ENCODE measurements at places on chromosomes 6 and 20.

GRCh38 chr6:159819932-159820640 is 20.0 kb downstream of the PNLDC1 start:
- DNase-seq = no peak

- DNase-seq = no peak
Observed at GRCh38 chr6:76681781-76682180, 609.3 kb upstream of the IMPG1 start.

DNA sequence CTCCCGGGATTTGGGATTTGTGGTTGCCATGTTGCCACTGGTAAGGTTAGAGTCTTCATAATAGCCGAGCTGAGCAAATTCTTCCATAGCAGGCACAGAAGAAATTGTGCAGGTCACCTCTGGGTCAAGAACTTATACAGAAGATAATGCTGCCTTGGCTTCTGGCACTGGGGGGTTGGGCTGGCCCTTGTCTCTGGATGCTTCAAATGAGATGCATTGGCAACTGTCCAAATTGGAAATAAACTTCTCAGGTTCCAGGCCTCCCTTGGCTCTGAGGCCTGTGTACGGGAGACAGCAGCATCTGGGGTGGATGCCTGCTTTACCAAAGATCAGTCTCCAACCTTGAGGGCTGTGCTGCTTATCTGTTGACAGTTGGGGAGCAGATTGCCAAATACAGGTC is 26.2 kb downstream of the MYO6 start:
- DNase-seq = peak; percentile 79

- peak; percentile 88 for DNase-seq
Observed at GRCh38 chr6:150377211-150377781, 8.5 kb downstream of the IYD start.

DNA sequence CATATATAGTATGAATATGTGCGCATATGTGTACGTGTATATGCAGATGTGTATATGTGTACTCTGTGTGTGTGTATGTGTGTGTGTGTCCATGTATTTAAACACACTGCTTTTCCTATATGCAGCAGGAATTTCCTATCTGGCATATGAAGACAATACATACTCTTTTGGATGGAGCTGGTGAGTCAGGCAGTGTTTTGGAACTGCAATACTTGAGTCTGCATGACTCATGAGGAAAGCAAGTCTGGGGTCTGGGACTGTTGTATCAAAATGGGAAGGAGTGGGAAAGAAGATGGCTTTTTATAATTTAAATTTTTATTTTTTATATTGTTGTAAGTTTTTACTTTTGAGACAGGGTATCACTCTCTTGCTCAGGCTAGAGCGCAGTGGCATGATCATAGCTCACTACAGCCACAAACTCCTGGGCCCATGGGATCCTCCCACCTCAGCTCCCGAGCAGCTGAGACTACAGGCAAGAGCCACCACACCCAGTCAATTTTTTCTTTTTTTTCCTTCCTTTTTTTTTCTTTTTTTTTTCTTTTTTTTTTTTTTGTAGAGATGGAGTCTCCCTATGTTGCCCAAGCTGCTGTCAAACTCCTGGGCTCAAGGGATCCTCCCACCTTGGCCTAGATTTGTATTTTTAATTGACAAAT is 72.2 kb downstream of the ATXN1 start:
- no peak for DNase-seq

DNA sequence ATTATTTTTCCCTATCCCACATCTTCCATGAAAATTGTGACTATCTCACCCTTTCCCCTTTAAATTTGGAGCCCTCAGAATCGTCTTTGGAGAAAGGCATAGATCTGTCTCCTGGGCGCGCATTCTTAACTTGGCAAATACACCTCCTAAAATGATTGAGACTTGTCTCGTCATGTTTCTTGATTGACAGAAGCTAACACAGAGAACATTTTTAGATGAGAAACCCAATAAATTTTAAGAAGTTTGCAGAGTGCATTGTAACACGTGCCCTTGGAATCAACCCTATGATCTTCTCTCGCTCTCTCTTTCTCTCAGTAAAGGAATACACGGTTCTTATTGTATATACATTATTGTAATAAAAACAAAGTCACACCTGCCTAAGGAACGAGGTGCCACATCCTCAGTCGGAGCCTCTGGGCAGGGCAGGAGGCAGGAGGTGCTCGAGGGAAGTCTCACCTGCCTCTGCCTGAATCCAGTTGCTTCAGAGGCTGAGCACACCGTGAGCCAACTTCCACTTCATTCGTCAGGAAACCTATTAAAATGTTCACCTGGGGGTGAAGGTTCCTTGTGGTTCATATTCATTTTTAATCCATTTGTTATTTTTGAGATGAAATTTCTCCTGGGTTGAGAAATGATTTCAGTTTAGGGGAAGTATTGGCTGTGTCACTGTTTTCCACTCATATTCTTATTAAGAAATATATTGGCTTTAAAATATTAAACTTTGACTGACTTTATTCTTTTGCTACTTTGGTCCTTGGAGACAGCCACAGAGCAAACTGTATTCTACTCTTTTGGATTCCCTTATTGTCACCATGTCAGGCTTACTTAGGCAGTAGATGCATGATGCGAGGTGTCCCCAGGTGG is 90.5 kb upstream of the THBS2 start:
- no peak for DNase-seq

- DNase-seq = no peak
Observed at GRCh38 chr6:88763160-88763559, 200.3 kb downstream of the RNGTT start.

GRCh38 chr6:33786736-33787135 is 2.2 kb downstream of the LEMD2 start:
- DNase-seq = no peak

GRCh38 chr20:10739134-10739533 is 65.3 kb upstream of the JAG1 start:
- DNase-seq = no peak

DNA sequence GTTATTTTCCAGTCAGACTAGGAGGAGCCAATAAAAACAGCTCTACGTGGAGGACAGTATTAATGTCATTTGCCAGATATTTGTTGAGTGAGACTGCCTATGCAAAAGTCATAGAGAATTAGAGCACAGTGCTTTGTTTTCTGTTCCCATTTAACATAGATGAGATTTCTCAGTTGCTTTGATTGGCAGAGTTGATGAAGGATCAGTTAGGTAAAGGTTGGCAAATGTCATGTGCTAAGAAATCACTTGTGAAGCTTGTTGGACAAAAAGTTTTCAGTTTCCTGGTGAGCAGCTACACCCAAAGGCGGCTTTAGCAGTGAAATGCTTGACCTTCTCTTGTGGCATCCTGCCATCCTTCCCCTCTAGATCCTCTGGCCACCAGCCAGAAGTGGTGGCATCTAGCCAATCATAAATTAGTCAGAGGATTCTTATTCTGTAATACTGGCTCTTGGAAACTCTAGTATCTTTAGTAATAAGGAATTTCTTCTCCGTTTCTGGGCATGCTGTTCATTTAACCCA is 37.0 kb downstream of the BCKDHB start:
- peak; percentile 67 for DNase-seq

DNA sequence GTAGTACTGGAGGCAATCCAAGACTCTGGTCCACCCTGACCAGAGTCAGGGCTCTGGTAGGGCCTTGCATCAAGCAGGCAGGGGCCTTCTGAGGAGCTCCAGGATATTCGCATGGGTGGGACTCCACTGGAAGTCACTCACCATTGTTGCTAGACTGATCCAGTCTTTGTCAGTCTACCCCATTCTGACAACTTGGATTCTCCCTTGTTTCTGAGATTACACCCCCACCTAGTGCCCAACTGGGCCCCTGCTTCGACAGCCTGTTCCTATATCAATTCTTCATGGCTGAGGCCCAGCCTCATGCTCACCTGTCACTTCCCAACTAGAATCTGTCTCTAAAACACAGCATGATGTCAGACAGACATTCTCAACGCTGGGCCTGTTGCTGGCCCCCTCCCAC is 5.2 kb downstream of the SLC35D3 start:
- DNase-seq = no peak

GRCh38 chr6:113909224-113909856 is 52.2 kb downstream of the MARCKS start:
- DNase-seq = peak; percentile 11

DNA sequence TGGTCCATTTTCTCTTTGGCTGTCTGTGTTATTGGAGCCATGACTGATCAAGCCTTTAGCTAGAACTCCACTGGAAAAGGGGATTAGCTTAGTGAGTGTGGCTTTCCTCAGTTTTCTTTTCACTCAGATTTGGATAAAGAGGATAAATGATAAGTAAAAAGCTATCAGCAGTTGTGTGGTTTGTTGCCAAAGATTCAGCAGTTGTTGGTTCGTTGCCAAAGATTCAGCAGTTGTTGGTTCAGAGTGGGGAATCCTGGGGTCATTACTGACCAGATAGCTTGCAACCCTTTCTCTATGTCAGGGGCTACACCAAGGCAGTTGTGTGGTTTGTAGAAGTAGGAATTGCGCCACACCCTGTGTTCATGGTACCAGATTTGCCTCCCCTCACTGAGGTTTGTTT is 107.7 kb upstream of the SCP2D1 start:
- DNase-seq = no peak

- no peak for DNase-seq
Observed at GRCh38 chr6:6033858-6034257, 27.1 kb upstream of the NRN1 start.

GRCh38 chr6:13407709-13408695 is 79.4 kb downstream of the GFOD1 start:
- no peak for DNase-seq

GRCh38 chr20:38277691-38278090 is 17.2 kb upstream of the KIAA1755 start:
- no peak for DNase-seq

- DNase-seq = no peak
Observed at GRCh38 chr6:47414423-47415167, 63.0 kb upstream of the CD2AP start.

DNA sequence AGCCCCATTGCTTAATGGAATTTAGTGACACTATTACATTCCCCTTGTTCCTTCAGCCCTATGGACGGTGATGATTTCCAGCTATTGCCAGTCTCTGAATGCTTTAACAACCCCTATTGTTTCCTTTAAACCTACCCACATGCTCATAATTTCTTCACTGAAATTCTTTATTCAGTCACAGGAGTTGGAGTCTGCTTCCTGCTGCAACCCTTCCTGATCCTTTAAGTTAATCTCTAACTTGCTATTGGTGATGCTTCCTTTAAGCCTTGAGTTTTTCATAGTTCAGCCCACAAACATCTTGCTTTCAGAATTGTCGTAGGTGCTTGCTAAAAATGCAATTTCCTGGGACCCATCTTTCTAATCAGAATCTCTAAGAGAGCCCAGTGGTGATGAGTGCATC is 66.3 kb upstream of the TNFAIP3 start:
- DNase-seq = no peak

DNA sequence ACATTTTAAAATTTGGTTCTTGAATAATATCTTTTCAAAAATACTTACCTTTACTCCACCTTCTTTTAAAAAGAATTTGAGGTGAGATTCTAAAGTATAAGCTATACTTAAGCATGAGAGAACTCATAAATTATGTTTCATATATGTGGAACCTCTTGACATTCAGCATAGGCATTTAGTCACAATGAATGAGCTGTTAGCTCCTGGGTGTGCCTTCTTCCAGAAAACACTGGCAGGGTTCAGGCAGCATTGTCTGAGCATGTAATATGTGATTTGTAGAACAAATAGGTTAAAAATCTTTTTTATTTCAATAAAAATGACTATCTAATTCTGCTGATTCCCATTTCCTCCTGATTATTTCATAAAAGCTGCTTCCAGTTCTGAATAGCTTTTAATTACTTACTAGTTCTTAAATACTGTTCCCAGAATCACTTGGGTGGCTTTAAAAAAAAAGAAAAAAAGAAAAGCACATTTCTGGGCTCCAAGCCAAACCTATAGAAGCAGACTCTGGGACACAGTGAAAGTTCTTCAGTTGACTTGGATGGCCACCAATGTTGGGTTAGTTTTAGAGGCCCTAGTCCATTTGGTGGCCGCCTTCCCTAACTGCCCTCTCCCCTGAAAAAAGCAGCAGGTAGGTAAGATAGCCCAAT is 20.2 kb downstream of the RNF8 start:
- DNase-seq = peak; percentile 10

GRCh38 chr6:36114798-36115408 is 15.4 kb upstream of the MAPK13 start:
- no peak for DNase-seq

DNA sequence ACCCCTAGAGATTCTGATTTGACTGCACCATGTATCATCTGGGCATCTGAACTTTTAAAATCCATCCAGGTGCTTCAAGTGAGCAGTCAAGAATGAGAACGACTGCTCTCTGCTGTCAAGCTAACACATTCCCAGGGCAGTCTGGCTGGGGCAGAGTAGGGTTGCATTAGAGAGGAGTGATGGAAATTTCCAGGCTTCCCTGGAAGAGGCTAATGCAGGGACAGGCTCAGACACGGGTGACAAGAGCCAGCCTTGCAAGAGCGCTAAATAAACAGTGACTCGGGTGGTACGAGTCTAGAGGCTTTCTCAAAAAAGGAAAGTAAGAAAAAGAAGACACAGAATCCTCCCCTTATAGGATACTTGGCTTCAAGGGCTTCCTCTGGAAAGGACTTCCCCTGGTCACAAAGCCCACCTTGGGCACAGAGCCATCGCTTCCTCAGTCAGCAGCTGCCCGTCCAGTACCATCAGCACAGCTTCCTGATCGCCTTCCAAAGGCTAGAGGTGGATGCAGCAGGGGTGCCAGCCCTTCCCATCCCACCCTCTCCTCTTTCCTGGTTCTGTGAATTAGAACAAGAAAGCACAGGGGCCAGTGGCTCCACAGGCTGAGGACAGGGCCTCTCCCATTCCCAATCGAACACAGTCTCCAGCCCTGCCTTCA is 177.4 kb upstream of the RREB1 start:
- DNase-seq = no peak

DNA sequence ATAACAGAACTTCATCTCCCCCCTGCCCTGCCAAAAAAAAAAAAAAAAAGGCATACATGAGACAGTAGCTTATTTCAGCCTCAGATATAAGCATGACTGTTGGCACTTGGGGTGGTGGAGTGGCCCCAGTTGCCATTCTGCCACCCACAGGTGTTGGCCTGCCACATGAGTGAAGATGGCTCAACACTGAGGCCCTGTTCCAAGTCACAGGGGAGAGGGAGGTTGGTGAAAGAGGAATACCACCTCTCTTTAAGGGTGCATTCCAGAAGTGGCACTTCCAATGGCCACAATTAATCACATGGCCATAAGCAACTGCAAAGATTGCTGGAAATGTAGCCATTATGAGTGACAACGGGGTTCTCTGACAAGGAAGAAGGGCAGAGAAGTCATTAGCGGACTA is 61.9 kb upstream of the JARID2 start:
- no peak for DNase-seq

- DNase-seq = no peak
Observed at GRCh38 chr6:157121897-157122296, 201.4 kb downstream of the TMEM242 start.

- no peak for DNase-seq
Observed at GRCh38 chr6:149477544-149477943, 7.3 kb downstream of the ZC3H12D start.

DNA sequence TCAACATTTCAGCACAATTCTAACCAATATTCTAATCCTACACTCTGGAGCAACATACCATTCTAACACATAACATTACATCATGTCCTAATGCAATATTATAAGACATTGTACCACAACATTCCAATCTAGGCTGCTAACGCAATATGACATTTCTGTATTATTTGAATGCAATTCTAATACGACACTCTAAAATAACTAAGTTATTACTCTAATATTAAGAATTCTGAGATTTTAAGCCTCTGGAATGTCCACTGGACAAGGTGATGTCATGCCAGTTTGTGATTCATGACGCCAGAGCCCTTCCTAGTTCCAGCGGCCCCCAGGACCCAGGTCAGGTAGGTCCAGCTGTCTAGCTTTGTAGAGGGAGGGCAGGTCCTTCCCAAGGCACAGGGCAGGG is 69.7 kb upstream of the SIRPA start:
- DNase-seq = no peak

- no peak for DNase-seq
Observed at GRCh38 chr6:98924647-98925046, 23.1 kb downstream of the FBXL4 start.

- no peak for DNase-seq
Observed at GRCh38 chr20:46213946-46214823, 94.1 kb downstream of the CDH22 start.
